GDM1 (cell line): ENCODE measurements at places on chromosomes 7 and 10.

DNA sequence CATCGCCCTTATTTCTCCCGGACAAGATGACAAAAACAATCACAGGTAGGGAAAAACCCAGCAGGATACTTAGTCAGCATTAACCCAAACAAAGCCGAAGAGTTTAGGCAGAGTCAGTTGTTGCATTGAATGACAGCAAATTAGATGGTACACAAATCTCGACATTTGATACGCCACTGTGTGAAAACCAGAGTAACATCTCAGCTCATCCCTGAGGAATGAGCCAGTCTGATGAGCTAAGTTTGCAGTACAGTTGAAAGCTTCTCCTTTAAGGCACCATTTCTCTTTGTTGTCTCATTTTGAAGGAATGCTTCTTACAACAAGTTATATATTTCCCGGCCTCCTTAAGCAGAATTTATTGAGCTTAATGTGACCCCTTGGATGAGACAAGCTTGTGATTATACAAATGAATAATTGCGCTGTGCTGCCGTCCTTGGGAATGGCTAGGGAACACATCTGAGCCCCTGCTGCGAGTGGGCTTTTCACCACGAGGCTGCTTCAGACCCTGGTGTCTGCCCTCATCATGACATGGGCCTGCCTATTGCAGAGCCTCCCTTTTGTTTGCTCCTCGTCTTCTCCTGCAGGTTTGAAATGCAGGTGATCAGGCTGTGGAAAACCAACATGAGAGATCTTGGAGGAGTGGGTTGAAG lies 137.3 kb downstream of the CELF2 start:
- DNase-seq, result no peak

- no peak for DNase-seq
These were observed 5.4 kb downstream of the CACNB2 start for GRCh38 chr10:18145652-18146051.

- no peak for DNase-seq
These were observed 114.7 kb downstream of the ODAD2 start for GRCh38 chr10:27884185-27884641.

DNA sequence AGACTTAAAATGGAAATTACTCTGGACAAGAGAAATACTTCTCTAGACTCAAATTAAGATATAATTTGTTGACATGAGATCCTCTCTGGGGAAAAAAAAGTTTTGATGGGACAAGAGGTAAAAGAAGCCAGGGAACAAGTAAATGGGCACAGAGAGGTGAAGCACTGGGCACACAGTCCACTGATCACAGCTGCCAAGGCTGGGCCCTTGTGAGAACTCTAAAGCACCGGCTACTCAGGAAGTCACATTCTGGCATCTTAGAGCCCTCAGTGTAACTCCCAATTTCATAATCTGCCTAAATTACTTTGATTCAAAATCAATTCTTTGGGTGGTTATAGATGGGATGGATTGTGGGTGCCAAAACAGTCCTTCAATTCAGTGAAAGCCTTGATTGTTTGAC lies 123.2 kb upstream of the CACNA2D1 start:
- no peak for DNase-seq

- DNase-seq, result no peak
These were observed 1.3 kb upstream of the YWHAG start for GRCh38 chr7:76359978-76360638.

GRCh38 chr7:150722431-150722931 lies 6.1 kb downstream of the GIMAP1 start:
- no peak for DNase-seq

DNA sequence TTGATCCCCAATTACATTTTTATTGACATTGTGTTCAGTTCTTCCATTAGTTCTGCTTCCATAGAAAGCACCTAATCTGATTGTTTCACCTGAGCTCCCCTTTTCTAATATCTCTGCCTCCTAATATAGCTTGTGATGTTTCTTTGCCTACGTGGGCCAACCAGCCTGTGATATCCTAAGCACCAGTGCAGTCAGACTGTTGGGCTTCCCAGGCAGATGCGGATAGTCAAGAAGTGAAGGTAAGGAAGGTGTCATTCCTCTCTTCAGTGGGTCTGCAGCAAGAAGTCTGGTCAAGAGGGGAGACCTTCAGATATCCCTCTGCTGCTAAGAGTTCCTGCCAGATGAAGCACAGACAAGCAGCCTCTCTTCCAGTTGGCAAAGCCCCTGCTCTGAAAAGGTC lies 16.2 kb upstream of the DGKI start:
- DNase-seq, result no peak

DNA sequence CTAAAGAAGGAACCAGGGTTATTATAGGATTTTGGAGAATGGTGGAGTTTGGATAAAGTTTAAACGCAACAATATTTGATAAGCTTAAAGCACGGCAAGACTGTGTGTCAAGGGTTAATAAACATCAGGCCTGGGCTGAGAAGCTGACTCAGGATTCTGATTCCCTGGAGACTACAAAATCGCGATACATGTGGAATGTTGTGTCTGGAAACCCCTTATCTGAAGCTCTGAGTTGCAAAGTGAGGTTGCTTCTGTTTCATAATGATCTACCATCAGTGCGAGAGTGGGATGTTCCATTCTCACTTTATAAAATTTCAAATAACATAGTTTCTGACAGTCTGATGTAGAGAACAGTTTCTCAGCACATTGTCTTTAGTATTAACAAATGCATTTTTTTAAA lies 7.8 kb downstream of the C1GALT1 start:
- DNase-seq, result no peak

DNA sequence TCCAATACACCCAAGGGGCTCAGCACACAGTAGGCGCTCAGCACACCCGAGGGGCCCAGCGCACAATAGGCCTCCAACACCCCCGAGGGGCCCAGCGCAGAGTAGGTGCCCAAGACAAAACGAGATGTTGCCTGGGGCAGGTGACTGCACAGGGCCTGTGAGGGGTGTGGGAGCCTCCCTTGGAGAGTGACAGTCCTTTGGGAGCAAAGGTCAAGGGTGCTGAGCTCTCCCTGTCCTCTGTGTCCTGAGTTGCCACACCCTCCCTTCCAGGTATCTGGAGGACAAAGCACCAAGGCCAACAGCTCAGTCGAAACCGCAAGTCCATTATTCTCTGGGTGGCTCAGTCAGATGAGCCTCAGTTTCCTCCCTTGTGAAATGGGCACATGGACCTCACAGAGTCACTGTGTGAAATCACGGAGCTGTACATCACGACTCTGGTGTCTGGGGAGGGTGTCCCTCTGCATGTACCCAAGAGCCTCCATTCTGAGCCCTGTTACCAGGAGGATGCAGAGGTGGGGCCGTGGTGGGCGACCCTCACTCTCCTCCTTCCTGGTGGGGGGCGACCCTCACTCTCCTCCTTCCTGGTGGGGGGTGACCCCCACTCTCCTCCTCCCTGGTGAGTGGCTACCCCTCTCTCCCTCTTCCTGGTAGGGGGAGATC lies 81.3 kb downstream of the FOXL3 start:
- no peak for DNase-seq

DNA sequence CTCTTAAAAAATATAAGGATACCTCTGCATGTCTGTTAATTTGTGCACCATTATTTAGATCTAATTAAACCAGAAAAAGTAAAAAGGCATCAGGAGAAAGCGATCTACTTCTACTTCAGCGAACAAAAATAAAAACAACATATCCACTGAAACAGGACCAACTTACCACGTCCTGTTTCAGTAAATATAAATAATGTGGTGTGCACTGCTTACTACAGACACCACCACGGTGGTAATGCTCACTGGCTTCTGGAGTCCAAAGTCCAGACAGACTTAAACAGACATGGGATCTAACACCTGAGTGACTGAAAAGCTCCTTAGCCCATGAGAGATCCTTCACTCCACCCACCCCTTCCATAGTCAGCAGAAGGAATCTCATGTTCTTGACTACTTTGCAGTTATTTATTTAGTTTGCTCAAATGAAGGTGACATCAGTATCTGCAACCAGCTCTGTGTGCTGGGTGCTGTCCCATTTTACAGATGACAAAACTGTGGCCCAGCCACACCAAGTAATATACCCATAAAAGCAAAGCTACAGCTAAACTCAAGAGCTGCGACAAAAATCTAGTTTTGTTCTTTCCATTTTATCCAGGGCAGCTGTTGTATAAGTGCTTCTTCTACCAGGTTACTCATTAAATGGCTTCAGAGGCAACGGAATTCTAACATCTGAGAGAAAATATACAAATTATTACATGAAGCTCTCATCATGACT lies 62.1 kb upstream of the NCAPG2 start:
- no peak for DNase-seq

- no peak for DNase-seq
These were observed 34.9 kb downstream of the INSYN2A start for GRCh38 chr10:127161482-127161881.

DNA sequence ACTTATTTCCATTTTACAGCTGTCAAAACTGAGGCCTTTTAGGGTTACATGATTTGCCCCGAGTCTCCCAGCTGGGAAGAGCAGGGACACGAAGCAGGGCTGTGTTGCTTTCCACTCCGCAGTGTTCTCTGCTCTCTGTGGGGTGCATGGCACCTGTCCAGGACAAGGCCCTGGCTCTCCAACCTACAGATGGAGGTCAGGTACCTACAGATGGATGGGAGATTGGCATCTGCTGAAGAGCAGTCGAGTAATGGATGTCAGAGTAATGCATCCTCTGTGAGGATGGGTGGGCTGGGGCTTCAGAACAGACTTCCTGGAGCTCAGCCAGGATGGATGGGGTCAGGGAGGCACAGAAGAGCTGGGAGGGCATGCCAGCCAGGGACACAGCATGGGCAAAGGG lies 85.0 kb downstream of the EMX2 start:
- no peak for DNase-seq

DNA sequence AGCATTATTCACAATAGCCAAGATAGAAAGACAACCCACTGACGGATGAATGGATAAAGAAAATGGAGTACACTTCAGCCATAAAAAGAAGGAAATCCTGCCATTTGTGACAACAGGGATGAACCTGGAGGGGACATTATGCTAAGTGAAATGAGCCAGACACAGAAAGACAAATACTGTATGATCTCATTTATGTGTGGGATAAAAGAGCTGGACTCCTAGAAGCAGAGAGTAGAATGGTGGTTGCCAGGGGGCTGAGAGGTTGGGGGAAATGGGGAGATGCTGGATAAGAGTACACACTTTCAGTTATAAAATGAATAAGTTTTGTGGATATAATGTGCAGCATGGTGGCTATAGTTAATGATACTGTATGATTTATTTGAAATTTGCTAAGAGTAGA lies 124.4 kb downstream of the SEC23IP start:
- DNase-seq, result no peak

DNA sequence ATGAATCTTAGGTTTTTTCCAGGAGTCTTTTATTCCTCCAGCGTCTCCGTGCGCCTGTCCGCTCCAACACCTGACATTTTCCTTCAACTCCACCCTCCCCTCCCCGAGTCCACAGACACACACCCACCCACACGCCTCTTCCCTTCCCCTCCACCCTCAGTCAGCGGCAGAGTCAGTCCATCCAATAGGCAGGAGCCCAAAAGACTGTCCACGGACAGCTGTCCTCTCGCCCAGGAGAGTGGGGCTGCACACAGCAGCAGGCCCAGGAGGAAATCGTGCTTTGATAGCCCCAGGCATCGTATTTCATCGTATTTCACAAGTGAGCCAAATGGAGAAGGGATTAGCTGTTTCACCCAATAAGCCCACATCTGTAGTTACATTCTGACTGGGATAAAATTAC lies 285.1 kb downstream of the ZEB1 start:
- DNase-seq, result no peak

DNA sequence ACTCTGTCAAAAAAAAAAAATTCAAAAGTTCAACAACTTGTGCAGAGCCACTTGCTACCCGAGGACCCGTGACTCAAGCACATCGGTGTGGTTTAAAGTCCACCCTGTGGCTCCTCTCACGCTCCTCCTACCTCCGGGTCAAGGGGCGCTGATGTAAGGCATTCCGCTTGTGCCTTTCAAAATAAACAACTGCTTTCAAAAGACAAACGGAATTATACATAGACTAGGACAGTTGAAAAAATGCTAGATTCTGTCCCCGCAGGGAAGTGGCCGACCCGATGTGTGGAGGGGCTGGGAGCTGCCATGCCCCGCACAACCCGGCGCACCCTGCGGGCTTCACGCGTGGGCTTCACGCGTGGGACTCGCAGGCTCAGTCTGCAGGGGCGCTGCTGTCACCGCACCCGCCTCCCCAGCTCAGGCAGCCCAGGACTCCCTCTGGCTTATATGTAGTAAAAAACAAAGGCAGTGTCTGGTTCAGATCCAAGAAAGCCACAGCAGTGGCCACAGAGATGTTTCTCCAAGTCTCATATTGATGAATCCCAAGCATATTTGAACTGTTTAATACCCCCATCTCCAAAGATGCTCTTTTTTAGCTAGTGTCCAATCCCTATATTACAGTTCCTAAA lies 239.7 kb upstream of the INHBA start:
- no peak for DNase-seq

- no peak for DNase-seq
These were observed 21.7 kb upstream of the ST8SIA6 start for GRCh38 chr10:17476073-17476472.

DNA sequence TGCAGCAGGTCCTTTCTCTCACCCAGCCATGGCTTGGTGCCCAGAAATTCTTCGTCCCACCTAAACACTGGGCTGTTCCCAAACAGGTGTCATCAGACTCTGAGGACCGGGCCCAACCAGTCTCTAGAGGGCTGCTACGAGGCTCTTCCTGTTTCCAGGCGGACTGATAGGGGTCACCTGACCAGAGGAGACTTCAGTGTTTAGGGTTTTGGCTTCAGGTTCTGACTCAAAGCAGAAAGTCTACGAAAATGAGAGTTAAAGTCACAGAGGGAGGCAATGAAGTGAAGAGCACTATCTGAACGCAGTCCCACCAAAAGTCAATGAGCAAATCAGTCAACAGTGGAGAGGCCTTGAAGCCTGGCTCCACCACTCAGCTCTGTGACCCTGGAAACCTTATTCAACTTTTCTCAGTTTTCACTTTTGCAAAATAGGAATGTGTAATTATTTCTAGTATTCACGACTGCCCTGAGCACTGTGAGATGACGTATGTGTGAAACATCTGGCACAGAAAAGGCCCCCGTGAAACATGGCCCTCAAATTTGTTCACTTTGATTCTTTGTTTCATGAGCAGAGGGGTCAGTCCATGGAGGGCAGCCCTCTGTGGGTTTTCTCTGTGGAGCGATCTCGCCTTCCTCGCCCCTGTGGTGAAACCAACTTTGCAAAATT lies 189.9 kb upstream of the PDE1C start:
- no peak for DNase-seq

GRCh38 chr7:101488826-101489572 lies 126.3 kb downstream of the COL26A1 start:
- no peak for DNase-seq

GRCh38 chr10:9786576-9786975 lies 1231.1 kb upstream of the CELF2 start:
- DNase-seq, result no peak

DNA sequence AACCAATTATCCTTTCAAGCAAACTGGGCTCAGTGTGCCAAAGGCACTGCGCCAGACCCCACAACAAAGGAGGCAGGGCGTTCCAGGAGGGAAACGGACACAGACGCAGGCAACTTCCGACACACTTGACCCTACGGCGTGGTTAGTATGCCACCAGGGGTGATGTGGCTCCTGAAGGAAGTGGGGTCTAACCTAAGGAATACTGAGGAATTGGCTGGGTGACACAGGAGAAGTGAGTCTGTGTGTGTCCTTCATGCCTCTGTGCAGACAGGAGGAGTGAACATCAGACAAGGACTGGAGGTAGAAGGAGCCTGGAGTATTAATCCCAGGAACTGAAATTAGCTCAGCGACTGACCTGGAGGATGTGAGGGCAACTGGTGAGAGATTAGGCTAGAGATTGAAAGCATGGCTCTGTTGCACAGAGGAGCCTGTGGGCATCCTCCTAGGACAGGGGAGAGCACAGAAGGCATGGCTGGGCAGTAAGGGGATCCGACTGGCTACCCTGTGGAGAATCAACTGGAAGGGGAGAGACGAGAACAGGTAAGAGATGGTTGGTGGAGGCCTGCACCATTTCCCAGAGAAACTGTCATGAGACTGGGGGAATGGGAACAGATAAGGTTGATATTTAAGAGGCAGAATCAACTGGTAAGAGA lies 27.8 kb downstream of the GSDME start:
- DNase-seq, result no peak
